Suprapubic skin (tissue), 4 donors: ENCODE measurements at places on chromosomes 2 and 18. TPM values are rescaled to one million over a fixed set of nuclear protein-coding genes. Genes with fewer than 3 reads are reported as not detected.

GRCh38 chr2:196804381-196804780 is 4.8 kb downstream of the C2orf66 start:
- no peak for DNase-seq

DNA sequence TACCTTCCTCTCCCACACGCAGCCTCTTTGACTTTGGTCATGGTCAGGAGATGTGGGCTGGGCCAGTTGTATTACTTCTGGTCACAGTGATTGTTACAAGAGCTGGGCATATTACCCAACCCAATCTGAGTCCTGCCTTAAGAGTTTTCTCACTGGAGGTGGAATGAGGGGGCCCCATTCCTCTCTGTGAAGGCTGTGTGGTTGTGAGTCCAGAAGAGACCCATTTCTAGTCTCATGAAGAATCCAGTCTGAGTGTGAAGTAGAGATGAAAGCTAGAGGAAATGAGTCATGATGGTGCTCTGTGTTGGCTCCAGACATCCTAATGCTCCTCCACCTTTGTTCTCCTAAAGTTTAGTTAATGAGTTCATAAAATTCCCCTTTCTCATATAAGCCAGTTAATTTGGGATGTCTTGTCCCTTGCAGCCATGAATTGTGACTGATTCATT is 50.8 kb upstream of the RASGRP3 start:
- DNase-seq = no peak

DNA sequence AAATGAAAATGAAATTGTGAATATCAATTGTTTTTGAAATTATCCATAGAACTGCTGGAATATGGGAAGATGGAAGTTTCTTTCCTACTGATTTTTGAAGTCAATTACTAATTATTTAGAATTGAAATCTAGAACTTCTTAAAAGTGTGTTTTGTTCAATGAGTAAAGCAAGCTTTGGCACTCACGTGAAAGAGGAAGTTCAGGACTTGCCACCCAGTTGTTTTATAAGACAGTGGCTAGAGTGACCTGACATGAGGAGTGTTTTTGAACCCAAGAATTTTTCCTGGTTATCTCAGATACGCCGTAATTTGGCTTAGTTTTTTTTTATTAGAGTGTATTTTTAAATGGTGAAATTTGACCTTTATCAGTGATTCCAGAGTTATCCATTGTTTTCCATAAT is 3.5 kb downstream of the MXD1 start:
- no peak for DNase-seq

DNA sequence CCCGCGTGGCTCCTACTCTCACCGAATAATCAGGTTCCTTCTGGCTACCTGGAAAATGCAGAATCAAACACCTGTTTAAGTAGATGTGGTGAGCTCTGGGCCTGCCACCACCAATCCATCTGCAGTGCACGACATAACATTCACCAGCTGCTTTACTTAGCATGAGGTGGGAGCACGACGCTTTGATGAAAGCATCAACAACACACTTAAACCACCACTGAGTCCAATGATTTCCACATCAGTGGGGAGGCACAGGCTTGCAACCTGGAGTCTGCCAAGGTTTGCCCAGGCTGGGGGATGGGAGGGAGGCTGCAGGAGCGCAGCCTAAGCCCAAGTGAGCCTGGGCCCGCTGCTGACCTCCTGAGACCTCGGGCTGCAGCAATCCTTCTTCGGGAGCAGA is 415.5 kb downstream of the MEIS1 start:
- no peak for DNase-seq

GRCh38 chr2:182088681-182089320 is 103.1 kb downstream of the PPP1R1C start:
- no peak for DNase-seq

GRCh38 chr2:165886487-165887146 is 67.0 kb downstream of the TTC21B start:
- DNase-seq = no peak

DNAH7 gene
- total RNA-seq = 1.2 TPM

PAIP2B gene
- 23.4 TPM for total RNA-seq

CHPF gene
- total RNA-seq = 28.8 TPM
